Right lobe of liver (tissue), 6 donors: ENCODE measurements at places on chromosomes 7 and 10.

GRCh38 chr10:106111246-106111645, 1053.3 kb downstream of the SORCS1 start:
- no peak for DNase-seq

DNA sequence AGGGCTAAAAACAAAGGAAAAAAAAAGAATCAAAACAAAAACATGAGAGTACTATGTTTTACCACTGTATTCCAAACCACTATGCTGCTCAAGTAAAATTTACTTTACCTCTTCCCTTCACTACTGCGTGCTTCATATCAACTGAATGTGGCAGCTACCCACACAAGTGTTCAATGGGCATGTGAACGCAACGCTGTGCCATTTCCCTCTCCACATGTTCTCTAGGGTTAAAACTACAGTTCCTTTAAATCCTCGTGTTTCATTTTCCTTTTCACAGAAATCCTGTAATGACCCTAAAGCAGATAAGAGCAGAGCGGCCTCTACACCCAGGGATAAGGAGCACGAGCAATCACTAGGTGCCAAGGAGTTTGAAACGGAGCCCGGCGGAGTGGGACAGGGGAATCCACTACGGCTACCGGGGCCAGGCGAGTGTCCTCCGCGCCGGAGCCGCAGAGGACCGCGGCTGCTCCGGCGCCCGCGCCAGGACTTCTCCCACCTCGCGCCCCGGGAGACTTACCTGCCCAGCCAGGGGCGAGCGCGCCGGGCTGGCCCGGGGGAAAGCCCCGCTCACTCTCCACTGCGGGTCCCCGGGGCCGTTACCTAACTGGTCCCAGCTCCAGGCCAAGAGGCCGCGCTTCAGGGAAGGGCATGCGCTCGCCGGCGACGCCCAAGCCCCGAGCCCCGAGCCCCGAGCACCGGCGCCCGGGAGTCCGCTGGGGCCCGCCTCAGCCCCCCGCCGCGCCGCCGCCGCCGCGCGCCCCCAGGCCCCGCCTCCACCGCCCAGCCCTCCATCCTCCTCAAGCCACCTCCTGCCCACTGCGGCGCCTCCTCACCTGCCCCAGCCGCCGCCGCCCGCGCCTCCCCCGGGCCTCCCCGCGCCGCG, 711 bp downstream of the NAMPT start:
- DNase-seq = peak; percentile 76

DNA sequence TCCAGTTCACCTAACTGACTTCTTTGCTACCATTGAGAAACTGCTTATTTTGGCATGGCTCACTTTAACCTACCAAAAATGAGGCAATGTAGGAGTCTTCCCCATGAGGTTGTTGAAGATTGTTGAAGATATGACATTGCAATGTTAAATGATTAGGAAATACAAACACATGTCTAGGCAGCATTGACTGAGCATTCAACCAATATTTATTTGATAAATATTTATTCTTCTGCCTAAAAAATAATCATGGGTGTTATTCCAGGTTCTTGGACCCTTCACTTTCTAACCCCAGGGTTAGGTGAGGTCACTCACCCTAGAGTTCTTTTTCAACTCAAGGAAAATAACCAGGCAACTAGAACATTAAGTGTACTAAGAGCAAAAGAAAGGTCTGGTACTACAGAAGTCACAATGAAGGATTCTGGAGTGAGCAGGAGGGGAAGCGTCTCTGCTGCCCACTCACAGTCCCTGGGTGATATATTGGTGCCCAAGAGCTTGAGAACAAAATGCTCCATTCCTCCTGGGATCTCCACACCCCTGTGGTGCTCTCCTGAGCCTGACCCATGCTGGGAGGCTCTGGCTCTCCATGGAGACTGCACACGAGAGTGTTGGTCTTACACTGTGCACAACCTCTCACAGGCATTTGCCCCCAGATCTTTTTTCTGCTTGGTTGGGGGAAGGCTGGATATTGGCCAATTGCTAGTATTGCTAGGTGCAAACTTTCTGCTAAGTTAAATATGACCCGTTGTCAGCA, 123.4 kb downstream of the SPAG6 start:
- DNase-seq = no peak

GRCh38 chr10:112332509-112333228, 41.2 kb upstream of the ACSL5 start:
- peak; percentile 69 for DNase-seq

DNA sequence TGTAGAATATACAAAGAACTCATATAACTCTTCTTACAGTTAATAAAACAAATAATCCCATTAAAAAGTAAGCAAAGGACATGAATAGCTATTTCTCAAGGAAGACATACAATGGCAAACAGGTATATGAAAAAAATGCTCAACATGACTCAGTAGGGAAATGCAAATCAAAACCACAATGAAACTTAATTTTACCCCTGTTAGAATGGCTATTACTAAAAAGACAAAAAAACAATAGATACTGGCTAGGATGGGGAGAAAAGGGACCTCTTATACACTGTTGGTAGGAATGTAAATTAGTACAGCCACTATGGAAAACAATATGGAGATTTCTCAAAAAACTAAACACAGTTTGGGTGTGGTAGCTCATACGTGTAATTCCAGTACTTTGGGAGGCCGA, 37.8 kb downstream of the HERPUD2 start:
- DNase-seq = no peak

GRCh38 chr7:155226261-155227003, 71.2 kb upstream of the INSIG1 start:
- no peak for DNase-seq

GRCh38 chr7:99365318-99366141, 9.0 kb upstream of the ARPC1B start:
- DNase-seq = peak; percentile 72

DNA sequence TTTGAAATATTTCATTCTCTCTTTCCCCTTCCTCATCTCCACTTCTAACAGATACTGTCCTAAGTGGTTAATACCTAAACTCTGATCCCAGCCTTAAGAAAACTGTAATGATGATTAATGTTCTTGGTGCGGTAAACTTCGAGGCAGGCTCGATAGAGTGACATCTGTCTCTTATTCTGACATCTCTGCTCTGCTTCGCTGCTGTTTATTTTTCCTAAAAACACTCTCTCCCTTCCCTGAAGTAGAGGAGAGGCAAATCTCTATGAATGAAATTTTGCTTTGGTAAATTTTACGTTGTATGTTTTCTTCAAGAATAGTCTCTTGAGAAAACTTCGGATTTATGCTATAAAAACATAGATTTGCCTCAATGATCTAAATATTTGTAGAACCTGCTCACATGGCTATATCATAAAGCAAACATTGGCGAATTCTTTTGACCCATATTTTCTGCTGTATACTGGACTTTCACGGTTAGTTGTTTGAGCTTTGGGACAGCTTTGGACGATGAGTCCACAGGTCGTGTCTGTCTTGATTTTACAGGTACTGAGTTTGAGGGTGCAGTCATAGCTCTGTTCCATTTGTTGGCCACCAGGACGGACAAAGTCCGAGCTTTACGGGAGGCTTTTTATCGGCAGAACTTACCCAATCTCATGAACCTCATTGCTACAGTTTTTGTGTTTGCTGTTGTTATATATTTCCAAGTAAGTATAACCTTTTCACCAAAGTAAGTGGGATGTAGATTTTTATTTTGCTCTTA, 27.1 kb downstream of the SEC61A2 start:
- peak; percentile 35 for DNase-seq

DNA sequence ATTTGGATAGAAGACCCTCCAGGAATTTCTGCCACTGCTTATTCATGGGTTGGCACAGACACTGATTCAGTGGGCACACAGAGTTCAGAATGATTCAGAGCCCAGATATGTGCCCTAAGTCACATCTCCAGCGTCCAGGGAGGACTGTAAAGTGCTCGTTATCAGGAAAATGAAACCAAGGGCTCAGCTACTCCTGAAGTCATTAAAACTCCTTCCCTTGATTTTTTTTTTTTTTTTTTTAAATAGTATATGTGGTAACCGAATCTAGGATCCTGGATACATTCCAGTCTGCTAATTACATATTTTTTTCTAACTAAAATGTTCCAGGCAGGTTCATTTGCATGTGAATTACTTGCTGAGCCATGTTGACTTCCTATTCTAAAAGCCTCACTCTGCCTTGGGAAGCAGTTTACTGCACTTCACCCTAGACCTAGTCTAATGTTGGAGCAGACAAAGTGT, 34.7 kb downstream of the MET start:
- DNase-seq = no peak

DNA sequence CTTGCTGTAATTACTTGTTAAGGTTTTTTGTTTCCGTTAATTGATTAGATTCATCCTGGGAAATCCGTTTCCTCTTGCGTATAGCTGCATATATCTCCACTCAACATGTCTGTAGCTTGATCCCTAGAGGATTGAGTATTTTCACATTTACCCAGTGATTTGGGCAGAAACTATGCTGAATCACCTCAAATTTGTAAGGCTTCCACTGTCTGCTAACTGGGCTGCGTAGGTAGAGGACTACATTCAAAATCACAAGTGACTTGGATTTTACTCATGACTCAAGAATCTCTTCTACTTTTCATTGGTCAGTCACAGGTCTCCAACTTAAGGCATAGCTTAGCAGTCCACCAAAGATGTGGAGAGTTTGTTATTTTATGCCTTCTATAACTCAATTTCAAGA, 141.8 kb downstream of the POLR1F start:
- DNase-seq = no peak

GRCh38 chr7:75756991-75757676, 14.9 kb downstream of the CCL26 start:
- no peak for DNase-seq

DNA sequence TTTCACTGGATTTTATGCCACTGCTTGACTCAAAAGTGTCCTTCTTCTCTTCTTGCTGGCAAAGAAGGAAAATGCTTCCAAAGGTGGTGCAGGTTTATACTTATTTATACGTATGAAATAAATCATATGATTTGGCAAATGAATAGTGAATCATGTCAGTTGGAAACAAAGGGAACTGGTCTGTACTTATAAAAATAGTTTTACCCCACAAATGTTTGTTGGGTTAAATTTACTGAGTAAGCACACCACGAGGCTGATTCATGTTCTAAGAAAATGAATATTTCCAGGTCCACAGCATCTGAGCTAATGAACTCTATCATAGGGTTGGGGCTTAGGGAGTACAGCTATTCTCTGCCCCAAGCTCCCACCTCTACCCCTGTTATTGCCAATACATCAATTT, 232.2 kb downstream of the TRIL start:
- DNase-seq = no peak

GRCh38 chr7:41275255-41275654, 427.6 kb downstream of the INHBA start:
- DNase-seq = no peak
